ENCODE measurements at places on chromosomes 1 and 21.

DNA sequence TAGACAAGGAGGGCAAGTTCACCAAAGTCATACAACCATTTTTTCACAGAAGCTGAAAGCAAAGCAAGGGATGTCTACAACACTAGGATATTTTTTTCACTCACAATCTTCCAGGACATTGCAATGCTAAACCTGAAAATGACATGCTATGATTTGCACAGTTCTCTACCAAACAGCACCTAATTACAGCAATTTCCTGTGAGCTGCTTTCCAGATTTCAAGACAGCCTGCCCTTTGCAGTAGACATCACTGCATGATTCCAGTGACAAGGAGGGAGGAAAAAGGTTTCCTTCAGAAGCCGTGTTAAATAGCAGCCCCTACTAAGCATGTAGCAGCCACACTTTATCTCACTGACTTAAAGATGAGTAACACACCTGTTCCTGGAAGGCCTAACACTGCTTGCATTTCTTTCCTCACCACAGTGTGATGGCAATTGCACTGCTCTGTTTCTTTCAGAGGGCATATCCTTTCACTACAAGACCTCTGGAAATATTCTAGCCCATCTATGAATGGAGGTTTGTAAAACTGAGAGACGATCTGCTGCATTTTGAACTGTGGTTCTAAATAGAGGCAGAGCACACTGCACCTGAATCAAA is 97.1 kb downstream of the DUSP10 start:
- H3K36me3 ChIP-seq: no peaks in the 10 kb centered on the region
- no peaks in the 10 kb centered on the region for H3K27me3 ChIP-seq
- H3K4me1 ChIP-seq: no peaks in the 10 kb centered on the region
- H3K27ac ChIP-seq: no peak overlapping the region

GRCh38 chr1:115595279-115596079 is 46.3 kb upstream of the VANGL1 start:
- peak; percentile 3 for DNase-seq
- H3K27me3 ChIP-seq: no peaks in the 10 kb centered on the region
- no peak overlapping the region for H3K27ac ChIP-seq
- H3K4me3 ChIP-seq: no peak overlapping the region

DNA sequence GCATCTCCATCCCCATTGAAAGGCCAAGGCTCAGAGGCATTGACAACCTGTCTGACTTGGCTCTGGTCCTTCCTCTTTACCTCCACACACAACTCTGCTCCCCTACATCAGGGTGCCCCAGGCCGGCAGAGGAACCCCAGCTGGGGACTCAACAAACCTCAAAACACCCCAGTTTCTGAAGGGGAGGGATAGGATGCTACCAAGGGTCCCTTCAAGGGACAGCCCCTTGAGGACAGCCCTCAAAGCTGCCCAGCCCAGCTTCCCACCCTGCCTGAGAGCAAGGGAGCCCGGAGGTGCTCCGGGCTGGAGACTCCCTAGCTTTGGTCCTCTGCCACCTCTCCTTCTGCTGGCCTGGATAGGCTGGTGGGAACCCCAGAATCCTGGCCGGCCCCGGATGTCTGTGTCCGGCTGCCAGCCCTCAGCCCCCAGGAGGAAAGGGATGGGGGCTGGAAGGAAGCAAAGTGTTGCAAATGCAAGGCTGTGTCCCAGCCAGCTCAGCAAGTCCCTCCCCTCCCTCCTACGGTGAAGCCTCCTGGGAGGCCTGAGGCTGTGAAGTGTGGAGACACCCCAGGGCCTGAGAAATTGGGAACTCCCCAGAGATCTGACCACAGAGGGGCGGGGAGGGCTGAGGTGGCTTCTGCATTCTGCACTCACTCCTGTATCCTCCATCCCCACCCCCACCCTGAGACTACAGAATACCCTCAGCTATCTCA is 1.1 kb upstream of the MARCKSL1 start:
- H3K36me3 ChIP-seq: peaks cover 11% of the 10 kb centered on the region
- peak; percentile 59 for DNase-seq
- peaks cover 28% of the 10 kb centered on the region for H3K4me1 ChIP-seq
- no peaks in the 10 kb centered on the region for H3K27me3 ChIP-seq
- H3K27ac ChIP-seq: no peak overlapping the region

- H3K36me3 ChIP-seq: no peaks in the 10 kb centered on the region
- H3K27ac ChIP-seq: no peak overlapping the region
- no peak overlapping the region for H3K4me3 ChIP-seq
- DNase-seq: no peak
Observed at GRCh38 chr1:93997756-93998155, 88.5 kb upstream of the GCLM start.

- H3K4me3 ChIP-seq: no peak overlapping the region
- peak; percentile 29 for DNase-seq
- no peak overlapping the region for H3K27ac ChIP-seq
- H3K36me3 ChIP-seq: peaks cover 10% of the 10 kb centered on the region
Observed at GRCh38 chr1:25503551-25504426, 39.6 kb upstream of the LDLRAP1 start.

DNA sequence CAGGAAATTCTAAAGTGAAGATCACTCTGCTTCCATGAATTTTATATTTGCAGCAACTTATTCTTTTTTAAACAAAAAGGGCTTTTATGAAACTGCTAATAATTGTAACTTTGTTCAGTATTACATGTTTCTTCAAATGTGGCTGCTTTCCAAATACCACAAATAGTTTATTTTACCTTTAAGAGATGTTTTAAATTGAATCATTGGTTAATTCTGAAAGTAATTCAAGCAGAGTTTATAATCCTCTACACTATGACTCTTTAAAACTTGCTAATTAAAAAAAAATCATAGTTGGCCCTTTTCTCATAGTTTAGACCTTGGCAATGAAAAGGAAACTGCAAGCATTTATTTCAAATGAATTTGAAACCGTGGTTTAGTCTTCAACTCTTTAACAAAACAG is 59.6 kb downstream of the SDCCAG8 start:
- no peaks in the 10 kb centered on the region for H3K4me1 ChIP-seq
- H3K27ac ChIP-seq: no peak overlapping the region
- H3K36me3 ChIP-seq: peaks cover 9% of the 10 kb centered on the region
- no peak overlapping the region for H3K4me3 ChIP-seq
- no peak for DNase-seq
- H3K27me3 ChIP-seq: no peaks in the 10 kb centered on the region

- H3K27ac ChIP-seq: no peak overlapping the region
- no peaks in the 10 kb centered on the region for H3K36me3 ChIP-seq
- no peak overlapping the region for H3K4me3 ChIP-seq
Observed at GRCh38 chr1:1946540-1946939, 27.5 kb upstream of the TMEM52 start.

DNA sequence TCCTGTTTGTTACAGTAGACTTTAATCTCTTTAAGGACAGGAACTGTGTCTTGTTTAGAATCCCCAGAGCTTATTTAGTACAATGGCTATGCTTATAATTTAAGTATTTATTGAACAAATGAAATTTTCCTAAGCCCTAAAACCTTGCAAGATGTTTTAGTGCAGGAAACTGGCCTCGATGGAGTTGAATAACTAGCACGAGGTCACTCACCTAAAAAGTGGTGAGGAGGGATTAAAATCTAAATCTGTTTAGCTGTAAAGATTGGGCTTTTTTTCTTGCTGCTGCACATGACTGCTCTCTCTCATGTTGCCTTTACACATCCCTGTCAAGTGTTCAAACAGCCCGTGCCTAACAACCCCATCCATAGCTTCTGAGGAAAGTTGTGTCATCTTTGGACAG is 10.2 kb downstream of the NFYC start:
- H3K27me3 ChIP-seq: no peaks in the 10 kb centered on the region
- no peaks in the 10 kb centered on the region for H3K36me3 ChIP-seq
- peaks cover 3% of the 10 kb centered on the region for H3K4me1 ChIP-seq
- no peak overlapping the region for H3K27ac ChIP-seq
- no peak overlapping the region for H3K4me3 ChIP-seq

Data from effector memory CD4-positive, alpha-beta T cell (primary cell).